ENCODE measurements at places on chromosomes 13 and 19.

DNA sequence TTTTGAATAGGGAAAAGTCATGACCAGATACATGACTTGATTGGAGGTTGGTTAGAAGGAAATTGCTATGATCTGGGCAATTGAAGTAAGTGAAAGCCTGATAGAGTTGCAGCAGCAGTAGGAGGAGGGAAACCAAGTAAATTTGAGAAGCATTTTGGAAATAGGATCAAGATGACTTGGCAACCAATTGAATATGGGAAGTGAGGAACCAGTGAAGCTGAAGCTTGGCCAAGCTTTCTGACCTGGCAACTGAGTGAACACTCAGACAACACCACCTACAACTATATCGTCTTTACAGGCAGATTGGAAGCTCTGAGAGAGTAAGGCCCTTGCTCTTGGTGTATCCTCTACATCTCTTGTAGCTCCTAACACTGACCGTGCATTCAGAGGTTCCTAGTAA lies 16.2 kb upstream of the KATNAL1 start:
- no peak for DNase-seq

GRCh38 chr19:48813123-48813913 lies 2.5 kb upstream of the BCAT2 start:
- no peak for DNase-seq

GRCh38 chr13:32707471-32707870 lies 121.2 kb downstream of the PDS5B start:
- no peak for DNase-seq

DNA sequence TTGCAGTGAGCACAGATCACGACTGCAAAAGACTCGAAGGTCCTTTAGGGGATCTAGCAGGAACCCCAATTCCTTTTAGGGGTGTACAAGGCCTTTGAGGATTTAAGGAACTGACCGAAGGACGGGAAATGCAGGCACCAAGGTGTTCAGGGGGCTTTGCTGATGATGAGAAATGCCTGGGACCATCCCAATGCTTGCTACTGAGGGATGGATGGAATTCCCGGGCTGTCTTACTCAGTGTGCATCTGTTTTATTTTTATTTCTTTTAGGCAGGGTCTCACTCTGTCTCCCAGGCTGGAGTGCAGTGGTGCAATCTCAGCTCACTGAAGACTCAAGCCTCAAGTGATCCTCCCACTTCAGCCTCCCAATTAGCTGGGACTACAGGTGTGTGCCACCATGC lies 11.3 kb downstream of the PRR22 start:
- DNase-seq, result no peak

GRCh38 chr19:32219881-32220472 lies 125.4 kb upstream of the ZNF507 start:
- DNase-seq, result no peak

- DNase-seq, result no peak
Observed at GRCh38 chr13:88623150-88623549, 952.0 kb downstream of the SLITRK5 start.

GRCh38 chr13:76812206-76812897 lies 73.9 kb downstream of the KCTD12 start:
- DNase-seq, result no peak

GRCh38 chr13:46530084-46530935 lies 22.7 kb upstream of the LRCH1 start:
- no peak for DNase-seq

DNA sequence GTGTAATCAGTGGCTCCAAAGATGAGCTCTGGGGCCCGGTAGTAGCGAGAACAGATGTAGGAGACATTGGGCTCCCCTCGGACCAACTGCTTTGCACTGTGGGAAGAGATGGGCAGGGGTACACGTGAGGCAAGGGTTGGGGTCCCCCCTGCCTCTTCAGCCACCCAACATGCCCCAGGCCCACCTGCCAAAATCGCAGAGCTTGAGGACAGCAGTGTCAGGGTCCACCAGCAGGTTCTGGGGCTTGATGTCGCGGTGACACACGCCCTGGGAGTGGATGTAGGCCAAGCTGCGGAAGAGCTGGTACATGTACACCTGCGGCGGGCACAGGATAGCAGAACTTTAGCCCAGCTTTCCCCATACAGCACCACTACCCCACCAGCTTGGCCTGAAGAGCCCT lies 8.0 kb downstream of the GSK3A start:
- no peak for DNase-seq

- no peak for DNase-seq
Observed at GRCh38 chr19:47786566-47786965, 8.1 kb downstream of the SELENOW start.

- peak; percentile 91 for DNase-seq
Observed at GRCh38 chr19:53196777-53197396, 3.7 kb upstream of the ZNF665 start.

Data from NCI-H774 (cell line).